ENCODE measurements at places on chromosomes 5 and 9. TPM values are rescaled to one million over a fixed set of nuclear protein-coding genes. Genes with fewer than 3 reads are reported as not detected.

DNA sequence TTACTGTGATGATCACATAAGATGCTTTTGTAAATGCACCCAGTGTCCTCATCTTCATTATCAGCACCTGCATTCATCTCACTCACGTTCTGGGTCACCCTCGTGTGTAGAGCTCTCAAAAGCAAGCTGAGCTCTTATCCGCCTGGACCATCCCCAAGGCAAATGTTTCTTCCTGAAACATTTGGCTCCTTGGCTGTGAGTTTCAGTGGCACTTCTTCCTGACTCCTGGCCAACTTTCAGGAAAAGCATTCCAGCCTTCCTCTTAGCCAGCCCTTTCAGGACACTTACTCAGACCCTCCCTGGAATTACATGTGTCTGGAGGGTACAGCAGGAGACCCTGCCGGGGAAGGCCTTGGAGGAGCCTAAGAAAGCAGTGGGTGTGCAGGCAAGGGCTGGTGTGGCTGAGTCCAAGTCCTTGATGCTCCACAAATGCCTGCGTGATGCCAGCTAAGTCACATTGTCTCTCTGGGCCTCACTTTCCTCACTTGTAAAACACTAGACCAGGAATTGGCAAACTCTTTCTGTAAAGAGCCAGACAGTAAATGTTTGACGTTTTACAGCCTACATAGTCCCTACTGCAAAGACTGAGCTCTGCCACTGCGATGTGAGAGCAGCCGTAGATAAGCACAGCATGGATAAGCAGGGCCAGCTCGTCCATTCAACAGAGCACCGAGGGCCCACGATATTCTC, 72.1 kb downstream of the PDE6A start:
- no peak for DNase-seq

Gene CDKN2B-AS1
- total RNA-seq = not detected

- peak; percentile 90 for DNase-seq
Measured at GRCh38 chr5:154520861-154521453, 42.9 kb upstream of the HAND1 start.

GRCh38 chr5:115415143-115415491, 118.7 kb upstream of the CCDC112 start:
- DNase-seq = peak; percentile 29

Gene GRM6
- total RNA-seq = not detected

Gene LRRTM2
- not detected for total RNA-seq

Gene ANP32B
- 15.1 TPM for total RNA-seq

DNA sequence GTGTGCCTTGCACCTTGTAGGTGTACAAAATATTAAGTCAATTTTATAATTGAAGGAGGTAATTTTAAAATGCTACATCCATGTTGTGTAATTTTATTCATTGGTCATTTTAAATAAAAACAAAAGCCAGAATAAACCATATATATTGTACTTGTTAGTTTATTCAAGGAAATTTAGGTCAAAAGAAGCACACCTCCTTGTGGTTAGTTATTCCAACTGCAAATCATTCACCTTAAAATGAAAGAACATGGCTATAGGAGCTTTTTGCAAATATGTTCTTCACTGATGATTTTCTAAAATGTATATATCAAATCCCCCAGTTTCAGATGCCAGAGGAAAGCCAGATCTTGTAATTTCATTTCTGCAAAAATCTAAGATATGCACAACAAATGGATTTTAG, 5.4 kb upstream of the MOCS2 start:
- DNase-seq = no peak

DNA sequence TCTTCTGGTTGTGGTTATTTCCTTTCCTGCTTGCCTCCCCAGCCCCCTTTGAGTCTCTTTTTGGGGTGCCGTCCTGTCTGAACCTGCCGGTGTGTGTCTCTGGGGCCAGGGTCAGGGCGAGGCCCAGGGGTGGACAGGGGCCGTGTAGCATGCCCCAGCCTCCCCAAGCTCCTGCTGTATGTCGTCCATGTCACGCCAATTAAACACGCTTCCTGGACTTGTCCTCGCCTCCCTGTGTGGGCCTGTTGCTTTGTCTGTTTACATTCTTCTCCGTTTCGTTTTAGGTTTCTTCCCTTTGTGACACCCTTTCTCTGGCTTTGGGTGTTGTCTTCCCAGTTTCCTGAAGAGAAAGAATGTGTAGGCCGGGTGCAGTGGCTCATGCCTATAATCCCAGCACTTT, 28.5 kb upstream of the HMCN2 start:
- DNase-seq = no peak

Gene OTP
- not detected for total RNA-seq

Gene PPP2R2B
- total RNA-seq = 22.5 TPM

Gene GCNT4
- 0.25 TPM for total RNA-seq

GRCh38 chr5:77627869-77628674, 10.4 kb downstream of the OTP start:
- peak; percentile 61 for DNase-seq

DNA sequence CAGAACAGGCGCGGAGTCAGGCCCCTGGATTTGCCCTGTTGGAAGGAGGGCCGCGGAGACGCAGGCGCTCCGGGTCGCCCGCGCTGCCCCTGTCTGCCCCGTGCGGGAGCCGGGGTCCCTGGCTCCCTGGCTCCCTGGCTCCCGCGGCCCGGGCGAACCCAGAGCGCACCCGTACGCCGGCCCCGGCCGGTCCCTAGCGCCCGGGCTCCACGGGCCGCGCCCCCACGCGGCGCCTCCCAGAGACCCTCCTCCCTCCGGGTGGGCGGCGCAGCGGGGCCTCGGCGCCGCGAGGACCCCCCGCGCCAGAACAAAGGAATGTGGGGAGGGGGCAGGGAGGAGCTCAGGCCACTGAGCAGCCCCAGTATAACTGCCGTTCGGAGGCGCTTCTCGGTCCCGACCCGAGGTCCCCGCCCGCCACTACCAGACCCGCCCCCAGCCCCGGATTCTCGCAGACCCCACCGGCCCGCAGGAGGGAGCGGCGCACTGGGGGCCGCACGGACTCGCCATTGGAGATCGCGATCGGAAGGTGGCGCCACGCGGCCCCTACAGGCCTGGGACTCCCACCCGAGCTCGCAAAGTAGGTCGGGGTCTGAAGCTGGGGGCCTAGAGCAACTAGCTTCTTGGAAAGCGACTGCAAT, 2.4 kb downstream of the NFIL3 start:
- DNase-seq = peak; percentile 80

DNA sequence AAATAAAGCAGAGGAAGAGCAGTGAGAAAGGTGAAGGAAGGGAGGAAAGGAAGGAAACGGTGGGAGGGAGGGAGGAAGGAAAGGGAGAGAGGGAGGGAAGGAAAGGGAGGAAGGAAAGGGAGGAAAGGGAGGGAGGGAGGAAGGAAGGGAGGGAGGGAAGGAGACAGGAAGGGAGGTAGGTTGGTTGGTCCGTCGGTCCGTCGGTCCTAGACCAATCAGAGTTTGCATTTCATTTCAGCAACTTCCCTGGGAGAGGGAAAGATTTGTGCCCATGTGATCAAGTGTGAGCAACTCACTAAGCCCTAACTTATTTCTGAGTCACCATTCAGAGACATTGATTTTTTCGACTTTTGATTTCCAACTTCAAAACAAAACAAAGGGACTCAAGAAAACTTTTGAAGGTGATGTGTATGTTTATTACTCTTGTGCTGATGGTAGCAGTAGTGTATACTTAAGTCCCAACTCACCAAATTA, 18.8 kb downstream of the NANS start:
- DNase-seq = no peak

- no peak for DNase-seq
Measured at GRCh38 chr5:171755354-171755821, 30.2 kb upstream of the SMIM23 start.

Gene IFNA2
- total RNA-seq = not detected

DNA sequence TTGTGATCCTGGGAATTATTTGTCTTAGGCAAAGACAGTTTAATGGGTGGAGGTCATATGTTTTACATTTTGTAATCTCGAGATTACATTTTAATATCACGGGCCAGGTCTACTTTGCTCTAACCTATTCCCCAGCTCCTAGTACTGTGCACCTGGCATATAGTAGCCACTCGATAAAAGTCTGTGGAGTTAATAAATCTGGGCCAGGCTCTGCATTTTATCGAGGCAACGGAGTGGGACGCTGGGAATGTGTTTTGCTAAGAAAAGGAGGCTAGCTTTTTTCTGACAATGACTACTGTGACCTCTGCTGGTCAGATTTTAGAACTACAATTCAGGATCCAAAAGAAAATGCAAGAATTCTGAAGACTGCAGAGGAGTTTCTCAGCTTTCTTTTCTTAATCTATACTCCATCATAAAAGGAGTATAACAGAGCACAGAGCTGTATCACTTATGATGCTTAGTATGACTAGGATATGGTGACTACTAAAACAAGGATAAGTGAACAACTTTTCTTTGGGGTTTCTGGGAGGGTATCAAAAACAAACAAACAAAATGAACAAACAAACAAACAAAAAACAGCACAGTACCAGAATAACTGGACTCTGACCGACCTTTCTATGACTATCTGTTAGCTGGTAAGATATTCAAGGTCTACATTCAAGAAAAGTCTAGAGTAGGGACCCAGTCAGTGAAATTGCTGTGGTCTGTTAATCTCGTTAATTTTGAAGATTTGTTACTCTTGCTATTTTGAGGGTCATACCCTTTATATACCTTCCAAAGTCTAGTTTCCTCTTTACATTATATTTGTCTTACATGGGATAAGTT, 46.1 kb upstream of the CER1 start:
- DNase-seq = peak; percentile 72

- DNase-seq = no peak
Measured at GRCh38 chr5:16916262-16916878, 19.7 kb downstream of the MYO10 start.

DNA sequence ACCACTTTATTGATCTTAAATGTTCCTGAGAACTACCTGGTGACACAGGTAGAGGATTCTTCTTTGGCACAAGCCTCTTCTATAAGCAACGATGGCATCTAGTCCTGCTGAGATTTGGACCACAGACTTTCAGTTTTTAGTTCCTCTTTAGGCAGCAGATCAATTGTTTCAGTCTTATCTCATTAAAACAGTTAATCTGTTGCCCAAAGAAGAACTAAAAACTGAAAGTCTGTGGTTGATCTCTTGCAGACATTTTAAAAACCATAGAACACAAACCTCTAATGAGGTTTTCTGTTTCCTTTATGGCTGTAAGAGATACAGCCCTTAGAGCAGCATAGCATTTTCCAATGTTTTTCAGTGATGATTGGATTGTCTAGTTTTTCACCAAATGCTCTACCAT, 480.9 kb downstream of the MTRR start:
- no peak for DNase-seq

- DNase-seq = no peak
Measured at GRCh38 chr9:111068383-111068730, 30.1 kb upstream of the LPAR1 start.

DNA sequence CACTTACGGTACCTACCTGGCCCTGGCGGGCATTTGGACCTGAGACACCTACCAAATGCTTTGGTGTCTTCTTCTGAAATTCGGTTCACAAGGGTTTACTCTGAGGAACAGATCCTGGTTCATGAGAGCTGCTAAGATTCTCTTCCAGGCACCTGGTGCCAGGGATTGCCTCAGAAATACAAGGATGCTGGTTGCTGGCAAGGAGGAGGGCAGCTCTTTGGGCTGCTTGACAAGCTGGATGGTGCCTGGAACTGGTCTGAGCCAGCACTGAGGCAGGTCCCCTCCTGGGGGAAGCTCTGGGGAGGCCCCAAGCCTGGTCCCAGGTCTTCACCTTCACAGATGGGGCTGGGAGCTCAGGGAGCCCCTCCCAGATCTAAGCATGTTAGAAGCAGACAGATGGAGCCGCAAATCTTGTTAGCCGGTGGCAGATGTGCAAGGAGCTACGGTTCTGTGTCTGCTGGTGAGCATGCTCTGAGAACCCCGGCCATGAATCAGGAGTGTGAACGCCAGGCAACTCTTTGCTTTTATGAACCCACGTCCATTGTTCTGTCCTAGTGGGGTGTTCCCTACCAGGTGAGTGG, 16.3 kb downstream of the FABP6 start:
- DNase-seq = no peak

- no peak for DNase-seq
Measured at GRCh38 chr5:54080831-54081230, 229.5 kb downstream of the ARL15 start.

Gene ARID3C
- total RNA-seq = 5.3 TPM
